ENCODE measurements at places on chromosomes 2 and 18.

- DNase-seq, result no peak
These were observed 400.3 kb upstream of the PKDCC start for GRCh38 chr2:41647468-41648050.

DNA sequence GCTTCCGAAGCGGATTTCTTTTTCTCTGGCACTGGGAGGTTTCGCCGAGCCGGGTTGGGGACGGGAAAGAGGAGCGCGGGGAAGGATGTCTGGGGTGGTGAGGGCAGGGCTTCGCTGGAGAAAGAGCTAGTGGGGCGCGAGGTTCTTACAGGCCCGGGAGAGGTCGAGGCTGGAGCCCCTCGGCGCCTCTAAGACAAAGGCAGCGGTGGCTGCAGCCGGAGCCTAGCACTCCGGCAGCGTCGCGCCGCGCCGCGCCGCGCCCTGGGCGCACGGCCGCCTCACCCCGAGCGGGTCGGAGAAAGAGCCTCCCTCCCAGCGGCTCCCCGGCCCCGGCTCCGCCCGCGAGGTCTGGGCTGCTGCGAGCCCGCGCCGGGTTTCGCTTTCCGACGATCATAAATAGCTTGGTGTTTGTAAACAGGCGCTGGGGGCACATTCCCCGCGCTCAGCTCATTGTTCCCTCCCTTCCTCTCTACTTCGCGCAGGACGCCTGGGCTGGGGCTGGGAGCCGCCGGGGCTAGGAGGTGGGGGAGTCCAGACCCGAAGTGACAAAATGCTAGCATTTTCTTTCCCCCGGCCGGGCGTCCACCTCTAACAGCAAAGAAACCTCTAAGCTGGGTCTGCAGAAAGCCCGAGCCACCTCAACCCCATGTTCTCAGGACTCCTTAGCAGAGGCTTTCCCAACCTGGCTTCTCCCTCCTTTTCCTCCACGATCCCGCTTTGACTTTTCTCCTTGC, 813 bp upstream of the MEIS1 start:
- no peak for DNase-seq

DNA sequence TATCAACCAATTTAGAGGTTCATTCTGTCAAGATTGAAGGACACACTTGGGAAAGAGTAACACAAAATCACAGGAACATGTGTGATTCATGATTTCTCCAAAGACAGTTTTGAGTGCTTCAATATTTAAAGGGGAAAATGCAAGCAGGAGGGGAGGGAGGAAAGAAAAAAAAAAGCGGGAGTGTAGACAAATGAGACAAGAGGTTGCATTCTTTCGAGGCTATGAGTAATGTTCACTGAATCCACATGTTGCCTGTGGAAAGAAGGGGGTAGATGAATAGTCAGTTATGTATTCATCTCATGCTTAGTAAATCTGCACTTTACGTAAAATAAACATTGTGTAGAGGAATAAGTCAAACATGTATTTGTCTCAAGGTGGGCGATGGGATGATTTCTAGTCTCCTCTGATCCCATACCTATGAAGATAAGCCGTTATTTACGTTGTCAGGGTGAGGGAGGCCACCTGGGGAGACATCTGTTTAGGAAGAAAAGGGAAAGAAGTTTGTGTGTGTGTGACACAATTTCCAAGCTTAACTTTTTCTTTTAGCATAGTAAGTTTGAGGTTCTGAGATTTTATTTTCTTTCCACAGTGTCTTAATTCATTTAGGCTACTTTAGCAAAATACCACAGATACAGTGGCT, 211.0 kb upstream of the ZC3H15 start:
- no peak for DNase-seq

- DNase-seq, result no peak
These were observed 73.9 kb downstream of the PLA2R1 start for GRCh38 chr2:159988412-159988970.

DNA sequence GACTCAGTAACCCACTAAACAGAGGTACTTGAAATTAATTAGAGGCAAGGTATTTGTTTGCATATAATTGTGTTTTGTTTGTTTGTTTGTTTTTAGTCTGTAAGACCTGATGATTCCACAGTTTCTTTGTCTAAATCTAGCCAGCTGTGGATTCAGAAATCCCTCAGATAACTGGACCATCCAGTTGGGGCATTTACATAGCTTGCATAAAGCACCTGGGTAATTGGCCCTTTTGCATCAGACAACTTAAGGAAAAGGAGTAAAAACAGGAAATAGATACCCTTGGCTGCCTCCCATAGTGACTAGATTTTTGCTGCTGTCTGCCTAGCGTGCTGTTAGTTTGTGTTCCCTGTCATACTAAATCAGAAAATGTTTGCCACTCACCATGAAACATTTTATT, 46.6 kb upstream of the XIRP2 start:
- DNase-seq, result no peak

- no peak for DNase-seq
These were observed 779 bp downstream of the DGKD start for GRCh38 chr2:233354971-233355574.

DNA sequence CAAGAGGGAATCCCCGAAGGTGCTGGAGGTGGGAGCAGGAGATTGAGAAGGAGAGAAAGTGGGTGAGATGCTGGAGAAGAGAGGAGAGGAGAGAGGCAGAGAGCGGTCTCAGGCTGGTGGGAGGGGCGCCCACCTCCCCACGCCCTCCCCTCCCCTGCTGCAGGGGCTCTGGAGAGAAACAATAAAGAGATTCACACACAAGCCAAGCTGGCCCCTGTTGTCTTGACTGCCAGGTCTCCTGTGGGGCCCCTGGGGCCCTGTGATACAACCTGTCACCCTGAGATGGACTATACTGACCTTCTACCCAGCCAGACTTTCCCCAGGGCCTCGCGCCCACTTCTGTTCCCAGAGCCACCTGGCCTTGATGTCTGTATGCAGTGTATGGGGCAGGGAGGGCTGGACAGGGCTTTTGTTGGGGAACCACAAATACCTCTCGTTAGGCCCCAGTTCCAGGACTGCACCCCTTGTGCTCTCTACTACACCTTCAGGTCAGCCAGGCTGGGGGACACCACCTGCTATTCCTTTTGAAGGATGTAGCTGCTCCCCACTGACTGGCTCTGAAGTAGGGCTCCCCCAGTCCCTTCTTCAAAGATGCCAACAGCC, 8.0 kb upstream of the SPEG start:
- DNase-seq, result no peak

GRCh38 chr2:212894026-212894425, 257.4 kb downstream of the IKZF2 start:
- DNase-seq, result no peak

DNA sequence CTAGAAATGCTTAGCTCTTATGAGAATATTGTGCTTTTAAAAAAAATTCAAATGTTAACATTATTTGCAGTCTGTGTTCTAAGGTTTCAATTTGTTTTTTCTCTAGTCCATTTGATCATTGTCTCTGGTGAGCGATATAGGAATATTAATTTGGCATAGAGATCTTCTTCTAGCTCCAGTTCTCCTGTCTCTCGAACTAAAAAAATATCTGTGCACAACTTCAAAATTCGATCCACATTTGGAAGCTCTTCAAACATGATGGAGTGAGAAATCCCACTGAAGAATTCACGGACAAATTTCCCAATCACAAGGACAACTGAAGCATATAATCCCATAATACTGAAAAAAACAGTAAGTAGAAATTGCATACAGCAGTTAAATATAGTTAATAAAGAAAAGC, 145.6 kb downstream of the NAPG start:
- DNase-seq, result no peak

DNA sequence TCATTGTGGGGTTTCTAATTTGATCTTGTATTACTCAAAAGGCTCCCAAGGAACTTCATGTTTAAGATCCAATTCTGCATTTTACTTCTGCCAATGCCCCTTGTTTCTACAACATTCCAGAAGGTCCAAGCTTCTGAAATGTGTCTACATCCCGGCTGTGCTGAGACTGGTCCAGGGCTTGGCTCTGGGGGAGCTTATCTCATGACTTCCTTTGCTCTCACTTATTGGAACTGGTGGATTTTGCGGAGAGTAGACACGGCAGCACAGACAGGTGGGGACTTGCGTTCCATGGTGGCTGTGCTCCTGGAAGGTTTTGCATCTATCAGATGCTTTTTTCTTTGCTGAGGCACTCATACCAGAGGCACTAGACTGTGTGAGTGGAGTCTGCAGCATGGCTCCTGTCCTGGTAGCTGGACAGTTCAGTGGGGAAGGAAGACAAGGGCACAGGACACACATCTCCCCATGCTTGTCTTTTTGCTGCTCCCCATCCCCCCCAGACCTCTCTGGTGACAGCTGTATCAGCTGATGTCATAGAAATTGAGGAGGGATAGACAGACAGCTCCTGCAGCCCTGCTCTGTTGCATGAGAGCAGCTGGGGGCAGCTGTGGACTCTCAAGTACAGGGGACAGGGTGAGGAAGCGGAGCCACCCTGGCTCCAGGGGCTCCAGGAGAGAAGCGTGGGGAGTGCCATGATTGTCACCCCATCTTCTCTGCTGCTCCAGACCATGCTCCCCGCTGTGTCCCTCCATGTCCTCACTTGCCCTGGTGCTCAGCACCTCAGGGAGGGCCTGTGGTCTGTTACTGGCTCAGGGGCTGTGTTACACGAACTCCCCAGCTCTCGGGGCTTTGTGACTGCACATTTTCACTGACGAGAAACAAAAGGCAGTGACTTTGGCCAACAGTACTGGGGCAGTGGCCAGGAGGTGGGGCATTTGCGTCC, 46.0 kb downstream of the ACAA2 start:
- DNase-seq, result no peak

DNA sequence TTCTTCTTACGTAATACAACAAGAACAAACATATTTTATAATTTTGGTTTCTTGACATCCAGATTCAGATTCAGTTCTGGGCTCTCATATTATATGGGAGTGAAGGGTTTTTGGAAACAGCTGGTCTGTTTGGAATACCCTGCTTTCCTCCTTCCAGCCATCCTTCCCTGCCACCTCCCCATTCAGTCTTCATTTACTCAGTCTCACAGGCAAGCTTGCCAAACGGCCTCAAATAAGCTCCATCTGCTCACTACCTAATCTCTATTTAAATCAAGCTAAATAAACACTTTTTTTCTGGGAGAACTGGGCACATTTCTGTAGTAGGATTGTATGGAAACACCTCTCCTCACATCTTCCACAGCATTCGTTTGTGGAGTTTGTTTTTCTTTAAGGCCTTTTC, 147.5 kb downstream of the RND3 start:
- peak; percentile 3 for DNase-seq

- no peak for DNase-seq
These were observed 86.4 kb upstream of the FN1 start for GRCh38 chr2:215522237-215522636.

DNA sequence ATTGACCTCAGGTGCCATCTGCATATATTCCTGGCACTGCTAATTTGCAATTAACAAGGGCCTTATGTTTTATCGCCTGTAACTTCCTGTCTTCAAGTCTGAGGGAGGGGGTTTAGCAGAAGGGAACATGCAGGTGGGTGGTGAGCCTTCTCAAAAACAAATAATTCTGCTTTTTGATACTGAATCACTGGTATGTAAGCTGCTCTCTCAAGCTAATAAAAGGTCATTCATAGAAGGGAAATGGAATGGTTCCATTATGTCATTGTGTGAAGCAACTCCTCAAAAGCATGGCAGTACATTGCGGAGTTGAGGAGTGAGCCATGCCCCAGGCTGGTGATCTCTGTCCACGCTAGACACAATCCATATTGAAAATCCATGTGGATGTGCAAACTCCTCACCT, 414.8 kb upstream of the ID2 start:
- DNase-seq, result no peak

GRCh38 chr2:20378891-20379519, 28.4 kb upstream of the PUM2 start:
- peak; percentile 80 for DNase-seq

- no peak for DNase-seq
These were observed 687.4 kb upstream of the ID2 start for GRCh38 chr2:7994397-7994951.

- DNase-seq, result no peak
These were observed 109.9 kb upstream of the CAB39 start for GRCh38 chr2:230602562-230603230.

DNA sequence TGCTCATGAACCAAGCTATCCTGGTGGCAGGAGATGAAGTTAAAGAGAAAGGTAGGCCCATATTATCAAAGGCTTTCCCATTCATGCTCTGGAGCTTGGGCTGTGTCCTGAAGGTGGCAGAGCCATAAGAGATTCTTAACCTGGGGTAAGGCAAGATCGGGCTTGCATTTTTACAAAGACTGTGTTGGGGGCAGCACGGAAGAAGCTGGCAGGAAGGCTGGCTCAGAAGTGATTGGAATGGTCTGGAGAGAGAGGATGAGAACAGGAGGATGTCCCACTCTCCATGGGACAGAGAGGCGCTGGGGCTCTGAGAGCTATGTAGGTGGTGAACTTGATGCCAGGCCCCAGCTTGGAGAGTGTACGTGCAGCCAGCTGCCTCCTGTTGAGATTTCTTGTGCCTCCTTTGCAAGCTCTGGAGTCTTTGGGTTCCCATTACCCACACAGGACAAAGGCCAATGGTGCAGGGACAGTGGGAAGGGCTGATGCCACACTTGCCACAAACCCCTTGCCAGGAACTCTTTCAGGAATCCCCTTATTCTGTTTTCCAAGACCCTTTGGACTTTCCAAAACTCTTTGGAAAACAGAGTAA, 40.6 kb upstream of the FZD5 start:
- DNase-seq, result no peak

GRCh38 chr2:181953881-181954537, 31.6 kb upstream of the PPP1R1C start:
- DNase-seq, result peak; percentile 56

- no peak for DNase-seq
These were observed 181.8 kb downstream of the EIPR1 start for GRCh38 chr2:3195641-3196476.

DNA sequence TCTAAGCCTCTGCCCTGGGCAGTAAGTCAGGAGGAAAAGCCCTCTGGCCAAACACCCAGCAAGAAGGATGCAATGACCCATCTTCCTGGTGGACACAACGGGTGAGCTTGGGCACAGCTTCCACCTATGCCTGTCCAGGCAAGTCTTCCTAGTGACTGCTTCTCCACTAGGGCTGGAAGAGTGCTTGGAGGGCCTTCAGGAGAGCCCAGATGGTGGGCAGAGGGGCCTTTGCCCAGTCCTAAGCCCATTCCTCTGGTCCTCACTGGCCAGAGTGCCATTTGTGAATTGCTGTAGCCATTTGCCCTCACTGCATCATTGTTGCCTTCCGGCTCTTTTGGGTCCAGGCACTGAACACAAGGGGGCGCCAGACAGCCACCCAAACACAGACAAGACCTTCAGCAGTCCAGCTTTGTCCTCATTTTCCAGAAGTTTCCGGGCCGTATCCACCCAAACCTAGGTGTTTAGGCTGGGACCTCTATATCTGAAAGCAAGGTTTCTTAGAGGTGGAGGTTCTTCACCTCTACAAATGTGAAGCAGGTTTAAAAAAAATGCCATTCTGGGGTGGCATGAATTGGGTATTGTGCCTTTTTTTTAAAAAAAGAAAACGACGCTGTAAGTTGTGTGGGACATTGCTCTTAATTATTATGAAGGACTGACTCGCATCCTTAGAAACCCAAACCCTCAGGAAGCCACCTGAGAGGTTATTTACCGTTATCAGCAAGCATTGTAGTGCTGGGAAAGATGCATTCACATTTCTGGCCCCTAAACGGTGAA, 29.5 kb downstream of the PAX8 start:
- peak; percentile 67 for DNase-seq

DNA sequence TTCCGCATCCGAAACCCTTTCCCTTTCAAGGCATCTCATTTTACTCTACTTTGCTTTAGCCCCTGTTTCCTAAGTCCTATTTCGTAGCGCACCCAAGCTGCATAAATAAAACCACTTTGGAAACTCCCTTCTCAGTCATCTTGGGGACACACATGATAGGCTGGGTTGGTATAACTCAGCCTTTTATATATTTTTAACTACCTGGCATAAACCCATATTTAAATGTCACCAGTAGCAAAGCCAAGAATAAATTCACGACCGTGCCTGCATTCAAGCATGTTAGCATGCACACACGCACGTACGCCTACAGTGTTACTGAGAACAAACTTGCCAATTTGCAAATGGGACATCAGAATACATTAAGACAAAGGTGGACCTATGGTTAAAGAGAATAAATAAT, 564.7 kb upstream of the PIK3C3 start:
- DNase-seq, result no peak
